Dermis microvascular lymphatic vessel endothelial cell (primary cell): ENCODE measurements at places on chromosomes 6 and 20. TPM values are rescaled to one million over a fixed set of nuclear protein-coding genes. Genes with fewer than 3 reads are reported as not detected.

PRL gene
- total RNA-seq: not detected in 2 replicates

FAM209A gene
- total RNA-seq: 0.13 TPM in 2 replicates

BIRC7 gene
- not detected in 2 replicates for total RNA-seq

TCF15 gene
- total RNA-seq: 0.76 and 0.77 TPM in 2 replicates
